ENCODE measurements at places on chromosomes 7 and 10.

- peak; percentile 46 for DNase-seq
Measured at GRCh38 chr7:40808378-40808942, 673.7 kb downstream of the SUGCT start.

- DNase-seq, result no peak
Measured at GRCh38 chr7:139784648-139785047, 6.8 kb upstream of the HIPK2 start.

- no peak for DNase-seq
Measured at GRCh38 chr10:48670978-48671913, 13.4 kb upstream of the WDFY4 start.

- no peak for DNase-seq
Measured at GRCh38 chr10:48192881-48193450, 81.5 kb downstream of the FRMPD2 start.

- no peak for DNase-seq
Measured at GRCh38 chr10:93760490-93760889, 2.8 kb downstream of the LGI1 start.

GRCh38 chr10:13614530-13615332 lies 28.0 kb downstream of the PRPF18 start:
- peak; percentile 28 for DNase-seq

DNA sequence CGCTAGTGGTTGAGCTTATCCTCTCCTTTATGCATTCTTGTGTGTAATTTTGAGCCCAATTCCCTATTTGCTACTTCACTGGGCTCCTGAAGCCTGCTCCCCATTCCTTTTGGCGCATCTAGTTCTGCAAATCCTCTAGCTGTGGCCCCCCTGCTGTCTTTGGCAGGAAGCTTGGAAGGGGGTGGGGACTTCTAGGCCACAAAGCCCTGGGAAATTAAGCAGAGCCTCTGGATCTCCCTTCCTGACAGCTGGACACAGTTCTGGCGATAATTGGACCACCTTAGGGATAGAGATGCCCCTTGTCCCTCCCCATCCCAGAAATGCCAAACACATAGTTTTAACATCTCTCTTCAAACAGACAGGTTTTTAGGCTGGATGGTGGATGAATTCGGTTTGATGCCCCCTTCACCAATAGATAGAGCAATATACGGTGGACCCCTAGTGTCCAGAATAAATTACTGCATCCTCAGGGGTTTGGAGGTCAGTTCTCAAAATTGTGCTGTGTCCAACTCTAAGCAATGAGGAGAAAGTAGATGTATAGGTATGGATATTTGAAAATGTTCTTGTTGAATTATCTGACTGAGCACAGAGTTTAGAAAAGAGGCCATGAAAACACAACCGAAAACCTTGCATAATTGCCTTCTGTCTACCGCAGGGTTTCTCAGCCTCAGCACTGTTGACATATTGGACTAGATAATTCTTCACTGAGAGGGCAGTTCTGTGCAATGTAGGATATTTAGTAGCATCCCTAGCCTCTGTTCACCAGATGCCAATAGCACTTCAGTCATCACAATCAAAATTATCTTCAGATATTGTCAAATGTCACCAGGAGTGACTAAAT lies 75.5 kb downstream of the PAPSS2 start:
- peak; percentile 41 for DNase-seq

DNA sequence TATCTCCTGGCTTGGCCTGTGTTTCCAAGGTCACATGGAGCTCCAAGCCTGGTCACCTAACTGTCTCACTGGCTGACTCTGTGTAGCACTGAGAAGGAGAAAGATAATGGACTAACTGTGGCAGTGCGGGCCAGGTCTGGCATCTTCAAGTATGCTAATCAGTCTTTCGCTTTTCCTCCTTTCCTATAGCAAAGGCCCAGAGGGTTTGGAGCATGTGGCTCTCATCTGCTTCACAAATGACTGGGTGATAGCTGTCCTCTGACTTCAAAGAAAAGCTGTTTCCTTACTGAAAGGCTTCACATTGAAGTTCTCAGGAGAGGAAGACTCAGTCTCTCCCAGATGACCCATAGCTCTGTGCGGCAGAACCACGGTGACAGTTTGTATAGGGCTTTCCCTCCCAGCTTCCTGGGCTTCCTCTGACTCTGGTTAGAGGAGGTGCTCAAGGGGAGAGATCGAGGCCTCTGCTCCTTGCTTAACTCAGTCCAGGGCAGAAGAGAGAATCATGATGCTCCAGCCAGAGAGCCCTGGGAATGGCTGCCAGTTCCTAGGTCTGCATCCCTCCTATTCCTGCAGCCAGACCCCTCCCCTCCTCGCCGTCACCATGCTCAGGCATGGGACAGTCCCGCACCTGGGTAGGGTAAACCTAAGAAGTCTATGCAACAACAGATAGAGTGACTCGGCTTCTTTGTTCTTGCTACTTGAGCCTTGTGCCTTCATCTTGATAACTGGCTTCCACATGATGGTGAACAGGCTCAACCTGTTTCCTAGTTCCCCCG lies 72.3 kb downstream of the CCDC71L start:
- DNase-seq, result no peak

GRCh38 chr10:101071885-101072433 lies 10.2 kb downstream of the KAZALD1 start:
- DNase-seq, result no peak

GRCh38 chr7:34723866-34724490 lies 66.0 kb downstream of the NPSR1 start:
- DNase-seq, result no peak

DNA sequence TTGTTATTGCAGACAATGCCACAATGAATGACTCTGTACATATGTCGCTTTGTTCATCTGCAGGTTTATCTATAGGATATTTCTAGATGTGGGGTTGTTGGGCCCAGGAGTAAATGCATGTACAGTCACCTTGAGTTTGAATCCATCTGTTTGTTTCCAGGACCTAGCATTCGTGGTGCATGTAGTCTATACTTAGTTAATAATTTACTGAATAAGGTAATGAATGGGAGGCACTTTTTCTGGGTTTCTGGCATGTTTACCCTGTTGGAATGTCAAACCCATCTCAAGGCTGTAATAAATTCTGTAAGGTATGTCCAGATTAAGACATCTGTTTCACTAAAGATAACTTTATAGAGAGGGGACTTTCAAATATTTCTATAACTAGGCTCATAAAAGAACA lies 23.5 kb downstream of the HECTD2 start:
- no peak for DNase-seq

DNA sequence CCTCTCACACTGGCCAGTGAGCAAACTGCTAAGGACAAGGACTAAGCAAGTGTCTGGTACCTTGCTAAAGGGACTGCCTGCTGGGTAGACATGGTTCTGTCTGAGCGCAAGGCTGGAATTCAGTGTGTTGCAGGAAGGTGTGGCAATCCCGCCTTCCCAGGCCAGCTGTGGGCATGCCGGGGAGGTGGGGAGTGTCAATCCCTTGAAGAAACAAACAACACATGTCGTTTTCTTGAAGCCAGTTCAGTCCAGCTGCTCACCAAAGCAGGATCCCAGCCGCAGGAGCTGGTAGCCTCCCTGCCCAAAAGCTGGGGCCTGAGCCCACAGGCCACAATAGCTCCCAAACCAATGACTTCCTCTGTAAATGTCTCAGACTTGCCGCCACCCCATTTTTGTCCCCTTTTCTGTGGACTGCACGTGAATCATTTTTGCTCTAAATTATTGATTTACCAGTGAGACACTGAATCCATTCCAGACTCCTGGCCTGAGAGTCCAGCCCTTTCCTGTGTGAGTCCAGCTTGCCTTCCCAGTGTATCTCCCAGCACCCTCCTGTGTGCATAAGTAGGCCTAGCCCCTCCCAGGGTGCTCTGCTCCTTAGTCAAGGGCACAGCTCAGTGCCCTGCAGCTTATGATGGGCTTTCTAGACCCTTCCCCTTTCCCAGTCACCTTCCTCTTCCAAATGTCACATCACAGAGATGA lies 166.8 kb downstream of the RGS10 start:
- DNase-seq, result peak; percentile 74

DNA sequence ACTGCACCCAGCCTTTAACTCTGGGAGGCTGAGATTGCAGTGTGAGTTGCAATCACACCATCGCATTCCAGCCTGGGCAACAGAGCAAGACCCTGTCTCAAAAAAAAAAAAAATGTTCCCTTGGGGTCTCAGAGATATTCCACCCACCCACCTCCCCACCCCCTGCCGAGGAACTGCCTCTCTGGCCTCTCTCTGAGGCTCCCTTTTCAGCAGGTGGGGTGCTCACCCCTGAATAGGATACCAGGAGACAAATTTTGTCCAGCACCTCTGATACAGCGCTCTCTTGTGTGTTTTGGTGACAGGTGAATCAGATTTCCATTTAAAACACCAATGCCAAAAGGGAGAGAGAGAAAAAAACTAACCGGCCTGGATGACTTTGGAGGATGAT lies 92.6 kb upstream of the KIF5B start:
- no peak for DNase-seq

- no peak for DNase-seq
Measured at GRCh38 chr7:100567751-100568175, 5.9 kb downstream of the SAP25 start.

GRCh38 chr7:21749378-21749777 lies 196.3 kb downstream of the CDCA7L start:
- DNase-seq, result no peak

GRCh38 chr7:143434660-143435059 lies 8.6 kb upstream of the TAS2R60 start:
- peak; percentile 58 for DNase-seq

GRCh38 chr10:133050371-133050770 lies 37.4 kb upstream of the ADGRA1 start:
- no peak for DNase-seq

DNA sequence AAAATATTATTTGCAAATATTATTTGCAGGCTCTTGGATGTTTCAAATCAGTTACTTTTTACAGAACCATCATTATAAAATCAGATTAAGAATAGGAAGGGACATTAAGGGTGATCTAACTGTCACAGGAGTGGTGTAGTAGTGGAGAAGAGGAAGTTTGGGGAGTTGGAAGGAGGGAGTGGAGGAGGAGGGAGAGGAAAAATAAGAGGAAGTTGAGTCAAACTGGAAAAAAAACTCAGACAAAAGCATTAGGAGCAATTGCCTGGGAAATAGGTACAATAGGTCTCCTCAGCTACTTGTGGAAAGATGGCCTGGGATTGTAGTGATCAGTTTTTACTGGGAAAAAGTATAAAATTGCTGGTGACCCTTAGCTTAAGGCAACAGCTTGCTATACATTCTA lies 77.7 kb upstream of the GPR37 start:
- no peak for DNase-seq

- no peak for DNase-seq
Measured at GRCh38 chr10:12606461-12606860, 257.1 kb downstream of the CAMK1D start.

- DNase-seq, result no peak
Measured at GRCh38 chr10:129833468-129833950, 130.6 kb downstream of the EBF3 start.

GRCh38 chr10:97673736-97674525 lies 13.1 kb downstream of the AVPI1 start:
- DNase-seq, result peak; percentile 56

- no peak for DNase-seq
Measured at GRCh38 chr10:6124666-6125065, 35.8 kb downstream of the RBM17 start.

DNA sequence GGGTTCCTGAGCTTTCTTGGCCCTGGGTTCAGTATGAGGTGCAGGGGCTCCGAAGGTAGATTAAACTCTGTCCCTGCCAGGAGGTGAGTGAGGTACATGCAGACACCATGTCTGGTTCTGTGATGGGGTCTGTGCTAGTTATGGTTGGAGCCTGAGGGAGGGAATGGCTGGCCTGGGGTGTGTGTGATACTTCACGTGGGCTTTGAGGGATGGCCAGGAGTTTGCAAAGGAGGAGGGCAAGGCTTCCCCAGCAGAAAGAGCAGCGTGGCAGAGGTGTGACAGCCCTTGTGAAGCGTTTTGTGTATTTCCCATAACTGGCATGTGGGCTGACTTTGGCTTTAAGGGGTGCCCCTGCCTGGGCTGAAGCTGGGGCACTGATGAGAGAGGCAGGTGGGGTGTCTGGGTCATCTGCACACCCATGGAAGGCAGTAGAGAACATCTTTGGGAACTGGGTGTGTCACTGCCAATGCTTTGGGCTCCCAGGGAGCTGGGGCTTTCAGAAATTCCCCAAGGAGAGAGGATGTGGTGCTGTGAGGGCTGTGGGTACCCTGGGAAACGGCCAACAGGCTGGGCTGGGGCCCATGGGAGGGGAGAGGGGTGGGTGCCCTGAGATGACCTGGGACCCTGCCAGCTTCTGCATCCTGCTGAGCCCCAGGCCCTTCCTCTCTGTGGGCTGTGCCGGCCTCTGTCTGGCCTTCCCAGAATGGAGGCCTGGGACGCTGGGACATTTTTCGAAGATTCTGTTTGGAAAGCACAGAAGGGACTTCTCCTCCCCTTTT lies 4.6 kb downstream of the PALD1 start:
- no peak for DNase-seq

DNA sequence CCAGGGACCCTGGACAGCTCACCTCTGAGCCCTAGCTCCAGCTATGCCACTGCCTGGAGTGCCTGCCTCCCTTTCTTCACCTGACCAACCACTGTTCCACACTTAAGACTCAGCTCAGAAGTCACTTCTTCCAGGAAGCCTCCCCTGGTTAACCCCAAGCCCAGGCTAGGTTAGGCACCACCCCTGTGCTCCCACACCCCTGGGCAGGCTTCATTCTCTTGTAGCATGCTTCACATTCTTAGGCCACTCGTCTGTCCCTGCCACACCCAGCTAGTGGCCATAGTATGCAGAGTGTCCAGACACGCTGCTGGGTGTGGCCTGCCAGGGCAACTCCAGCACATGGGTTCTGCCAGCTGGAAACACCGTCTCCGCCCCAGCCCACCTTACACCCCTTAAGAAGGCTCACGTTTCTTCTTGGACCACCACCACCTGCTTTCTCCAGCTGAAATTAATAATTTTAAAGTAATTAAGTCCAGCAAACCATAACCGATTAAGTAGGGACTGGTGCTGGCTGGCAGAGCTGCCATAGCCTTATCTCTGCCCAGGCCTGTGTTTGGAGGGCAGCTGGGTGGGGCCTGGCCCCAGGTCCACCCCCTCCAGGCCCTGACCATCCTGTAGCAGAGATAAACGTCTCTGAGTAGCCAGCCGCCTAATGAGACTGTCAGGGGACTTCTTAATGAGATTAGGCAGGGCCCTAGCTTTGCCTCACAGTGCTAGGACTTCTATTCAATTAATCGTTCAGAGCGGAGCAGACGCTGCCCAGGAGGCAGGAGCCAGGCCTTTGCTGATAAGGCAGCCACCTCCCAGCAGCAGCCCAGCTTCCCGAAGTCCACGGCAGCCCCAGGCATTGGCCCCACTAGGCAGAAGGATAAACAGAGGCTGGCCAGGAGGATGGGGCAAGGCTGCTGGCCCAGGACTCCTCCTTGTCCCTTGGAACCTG lies 20.5 kb downstream of the GRID1 start:
- DNase-seq, result no peak

All from AG08396 (cell line).